ENCODE measurements at places on chromosomes 3 and 15.

DNA sequence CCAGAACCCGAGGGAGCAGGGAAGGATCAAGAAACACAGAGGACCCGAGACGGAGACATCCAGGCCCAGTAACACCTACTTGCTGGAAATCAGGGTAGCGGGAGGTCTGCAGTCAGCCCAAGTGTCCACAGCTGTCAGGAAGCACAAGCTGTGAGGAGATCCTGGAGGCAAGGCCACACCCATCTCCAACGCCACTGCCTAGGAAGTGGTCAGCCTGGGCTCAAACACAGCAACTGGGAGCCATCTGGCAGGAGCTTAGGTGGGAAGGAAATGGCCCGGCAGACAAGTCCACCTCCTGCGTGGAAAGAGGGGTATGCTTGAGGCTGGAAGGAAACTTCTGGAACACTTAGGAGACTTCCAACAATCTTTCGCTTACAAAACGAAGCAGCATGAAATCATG lies 407.1 kb downstream of the VPS13C start:
- no peak for DNase-seq

DNA sequence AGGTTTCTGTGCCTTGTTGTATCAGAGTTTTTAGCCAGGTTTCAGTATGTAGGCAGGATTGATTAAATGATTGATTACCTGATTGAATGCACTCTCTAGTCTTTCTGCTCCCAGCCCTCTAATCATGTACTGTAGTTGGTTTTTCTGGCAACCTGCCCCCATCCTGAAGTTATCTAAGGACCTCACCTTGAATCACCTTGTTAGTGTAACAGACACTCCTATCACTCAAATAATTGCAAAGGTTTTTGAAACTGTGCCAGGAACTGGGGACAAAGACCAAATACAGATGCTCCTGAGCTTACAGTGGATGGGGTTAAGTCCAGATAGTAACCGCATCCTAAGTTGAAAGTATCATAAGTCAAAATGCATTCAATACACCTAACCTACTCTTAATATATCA lies 141.5 kb upstream of the EIF1B start:
- DNase-seq: no peak

DNA sequence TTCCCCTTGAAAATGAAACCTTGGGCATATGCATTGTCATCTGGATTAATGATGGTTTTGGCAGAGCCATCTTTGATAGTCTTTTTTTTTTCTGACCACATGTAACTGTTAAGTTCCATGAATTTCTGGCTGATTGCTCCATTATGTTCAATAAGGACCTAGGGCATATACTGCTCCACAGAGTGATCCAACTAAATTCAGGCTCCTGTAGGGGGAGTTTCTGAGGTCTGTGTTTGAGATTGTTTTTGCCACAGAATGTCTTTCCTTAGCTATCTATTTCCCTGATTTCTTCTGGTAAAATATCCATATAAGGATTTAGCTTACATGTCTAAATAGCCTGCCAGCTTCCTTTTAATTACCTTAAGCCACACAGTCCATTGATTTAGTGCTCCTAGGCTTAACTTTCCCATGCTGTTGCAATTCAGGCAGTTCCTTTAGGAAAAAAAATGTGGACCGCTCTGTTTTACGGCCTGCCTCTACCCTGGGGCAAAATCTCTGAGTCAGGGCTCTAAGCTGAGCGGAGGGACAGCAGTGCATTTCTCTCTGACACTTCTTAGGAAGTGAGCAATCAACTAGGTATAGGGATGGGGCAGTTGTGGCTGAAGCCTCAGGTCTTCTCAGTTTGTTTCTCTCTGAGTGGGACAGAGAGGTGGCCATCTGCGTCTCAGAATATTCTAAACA lies 796.2 kb downstream of the NR2F2 start:
- DNase-seq: no peak

DNA sequence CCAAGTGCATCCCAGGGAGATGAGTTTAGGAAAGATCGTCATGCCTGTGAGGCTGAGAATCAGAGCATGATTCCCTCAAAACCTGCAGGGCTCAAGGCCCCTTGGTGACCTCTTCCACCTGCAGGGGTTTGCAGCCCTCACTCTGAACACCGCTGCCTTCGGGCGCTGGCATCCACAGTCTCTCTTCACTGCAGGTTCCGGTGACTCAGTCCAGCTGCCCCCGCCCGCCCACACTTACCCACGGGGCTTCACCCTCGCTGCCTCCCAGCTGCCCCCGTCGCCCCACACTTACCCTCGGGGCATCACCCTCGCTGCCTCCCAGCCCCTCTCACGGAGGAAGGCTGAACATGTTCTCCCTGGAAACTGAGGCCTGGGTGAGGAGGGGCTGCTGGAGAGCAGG lies 277.1 kb downstream of the XXYLT1 start:
- DNase-seq: no peak

DNA sequence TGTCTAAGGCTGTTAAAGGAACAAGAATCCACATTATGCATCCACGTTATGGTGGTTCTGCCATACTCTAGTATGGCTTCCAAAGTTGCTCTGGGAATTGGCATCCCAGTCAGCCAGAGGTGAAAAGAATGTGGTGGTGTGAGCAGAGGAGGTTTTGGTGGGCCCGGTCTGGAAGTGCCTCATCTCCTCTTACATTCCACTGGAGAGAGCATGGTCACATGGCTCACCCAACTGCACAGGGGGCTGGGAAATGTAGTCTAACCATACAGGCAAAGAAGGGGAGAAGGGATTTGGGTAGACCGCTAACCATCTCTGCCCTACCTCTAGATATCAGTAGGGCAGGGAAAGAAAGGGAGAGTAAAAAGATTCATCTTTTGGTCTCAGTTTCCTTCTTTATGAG lies 3.2 kb upstream of the HEG1 start:
- no peak for DNase-seq

DNA sequence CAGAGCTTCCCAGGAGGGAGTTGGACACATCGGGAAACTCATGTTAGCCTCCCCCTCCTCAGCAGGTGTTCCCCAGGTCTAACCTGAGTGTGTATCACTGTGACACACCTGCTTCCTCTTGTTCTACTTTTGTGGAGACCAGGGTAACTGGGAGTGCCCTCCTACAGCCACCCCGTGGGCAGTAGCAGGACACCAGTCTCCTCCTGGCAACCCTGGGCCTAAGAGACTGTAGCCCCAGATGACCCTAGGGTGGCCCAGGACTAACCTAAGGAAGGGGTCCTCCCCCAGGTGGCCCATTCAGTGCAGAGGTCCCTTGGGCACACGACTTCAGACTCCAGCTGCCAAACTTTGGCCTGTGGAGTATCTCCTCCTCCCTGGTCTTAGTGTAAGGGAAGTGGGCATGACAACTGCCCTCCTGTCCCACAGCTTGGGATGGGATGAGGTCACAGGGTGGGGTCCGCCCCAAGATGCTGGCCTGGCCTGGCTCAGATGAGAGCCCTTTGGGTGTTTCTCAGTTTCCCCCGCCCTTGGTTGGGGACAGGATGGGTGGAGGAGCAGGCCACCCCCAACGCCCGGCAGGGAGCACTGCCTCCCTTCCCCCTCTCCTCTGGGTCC lies 4.8 kb downstream of the CSK start:
- no peak for DNase-seq

DNA sequence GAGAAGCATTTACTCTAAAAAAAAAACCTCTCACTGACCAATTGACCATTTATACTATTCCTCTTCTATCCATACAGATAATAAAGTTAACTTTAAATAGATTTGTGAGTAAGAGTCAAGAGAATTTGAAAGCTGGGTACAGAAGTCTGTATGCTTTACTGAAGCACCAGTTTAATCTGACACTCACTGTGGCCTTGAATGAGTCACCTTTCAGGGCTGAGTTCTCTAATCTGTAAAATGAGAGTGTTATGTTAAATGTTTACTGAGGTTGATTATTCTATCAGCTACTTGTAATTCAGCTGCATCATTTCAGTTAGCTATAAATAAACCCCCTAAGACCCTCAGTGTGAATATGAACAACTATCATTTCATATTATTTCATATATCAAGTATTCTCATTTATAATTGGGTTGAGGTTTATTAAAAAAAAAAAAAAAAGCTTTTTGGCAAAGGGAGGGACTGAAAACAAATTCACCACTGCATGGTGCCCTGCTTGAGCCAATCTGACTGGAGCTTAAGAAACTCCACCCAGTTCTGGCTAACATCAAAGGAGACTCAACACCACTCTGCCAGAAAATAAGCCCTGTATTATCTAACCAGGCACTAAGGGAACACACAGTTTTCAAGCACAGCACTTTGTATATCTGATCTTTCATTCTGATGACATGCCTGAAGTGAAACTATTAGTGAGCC lies 2.8 kb downstream of the MAP4 start:
- no peak for DNase-seq

GRCh38 chr3:28575100-28575745 lies 226.6 kb upstream of the AZI2 start:
- no peak for DNase-seq

GRCh38 chr3:191966556-191966955 lies 505.6 kb downstream of the PYDC2 start:
- no peak for DNase-seq

GRCh38 chr15:64314456-64314855 lies 41.5 kb downstream of the CSNK1G1 start:
- no peak for DNase-seq

DNA sequence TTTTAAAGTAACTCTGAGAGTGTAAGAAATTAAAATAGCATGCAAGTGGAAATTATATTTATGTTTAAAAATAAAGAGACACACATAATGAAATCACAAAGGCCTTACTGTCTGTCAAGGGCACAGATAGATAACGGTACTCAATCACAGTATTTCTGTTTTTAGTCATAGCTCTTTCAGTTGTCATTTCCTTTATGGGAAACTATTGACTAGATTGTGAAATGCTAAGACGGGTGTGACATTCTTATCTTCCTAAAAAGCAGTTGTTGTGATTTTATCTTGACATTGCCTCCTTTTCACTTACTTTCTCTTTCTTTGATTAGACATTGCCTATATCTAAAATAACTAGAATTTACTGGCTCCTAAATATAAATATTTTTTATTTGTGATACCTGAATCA lies 100.1 kb upstream of the PLSCR5 start:
- DNase-seq: no peak

Data from effector CD4-positive, alpha-beta T cell (primary cell).